ENCODE measurements at places on chromosomes 5 and 9. TPM values are rescaled to one million over a fixed set of nuclear protein-coding genes. Genes with fewer than 3 reads are reported as not detected.
A peak's percentile ranks its signal among the peaks of the same experiment; 100 is the strongest.

GRCh38 chr9:125906893-125907292, 159.7 kb downstream of the PBX3 start:
- DNase-seq: no peak

DNA sequence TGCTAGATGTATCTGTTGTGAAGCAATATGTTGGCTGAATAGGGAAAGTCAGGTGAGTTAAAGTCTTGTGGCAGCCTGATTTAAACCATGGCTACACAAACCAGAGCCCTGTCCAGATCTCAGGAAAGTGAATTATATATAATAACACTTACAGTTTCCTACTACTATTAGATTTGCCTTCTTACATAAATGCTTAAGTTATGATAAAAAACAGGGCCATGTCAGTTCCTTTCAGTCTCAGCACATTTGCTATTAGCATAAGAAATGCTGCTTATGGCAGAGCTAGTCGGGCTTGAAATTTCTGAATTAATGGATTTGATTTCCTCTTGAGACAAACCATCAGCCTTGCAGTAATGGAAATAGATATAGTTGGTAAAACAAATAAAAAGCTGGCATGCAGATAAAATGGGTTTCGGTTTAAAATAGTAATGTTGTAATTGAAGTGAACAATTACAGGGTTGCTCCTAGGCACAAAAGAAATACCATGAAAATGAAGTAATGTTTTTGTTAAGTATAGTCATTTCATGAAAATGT, 664.2 kb upstream of the ZNF608 start:
- no peak for DNase-seq

- no peak for DNase-seq
Observed at GRCh38 chr5:58133631-58134296, 326.1 kb downstream of the PLK2 start.

DNA sequence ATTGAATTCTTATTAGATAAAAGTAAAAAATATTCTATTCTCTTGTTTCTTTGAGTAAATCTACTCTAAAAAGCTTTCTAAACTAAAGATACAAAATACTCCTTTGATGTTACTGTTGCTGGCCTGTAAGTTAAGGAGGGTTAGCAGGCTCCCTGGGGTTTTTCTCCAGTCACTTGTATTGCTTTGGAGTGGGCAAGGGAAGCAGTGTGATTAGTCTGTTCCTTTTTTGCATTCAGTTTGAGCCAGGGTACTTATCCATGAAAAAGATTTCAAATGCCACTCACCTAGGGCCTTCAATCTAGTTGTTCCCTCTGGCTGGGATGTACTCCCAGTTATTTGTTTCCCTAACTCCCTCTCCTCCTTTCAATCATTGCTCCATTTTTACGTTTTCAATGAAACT, 256.2 kb upstream of the SMC2 start:
- no peak for DNase-seq

DNA sequence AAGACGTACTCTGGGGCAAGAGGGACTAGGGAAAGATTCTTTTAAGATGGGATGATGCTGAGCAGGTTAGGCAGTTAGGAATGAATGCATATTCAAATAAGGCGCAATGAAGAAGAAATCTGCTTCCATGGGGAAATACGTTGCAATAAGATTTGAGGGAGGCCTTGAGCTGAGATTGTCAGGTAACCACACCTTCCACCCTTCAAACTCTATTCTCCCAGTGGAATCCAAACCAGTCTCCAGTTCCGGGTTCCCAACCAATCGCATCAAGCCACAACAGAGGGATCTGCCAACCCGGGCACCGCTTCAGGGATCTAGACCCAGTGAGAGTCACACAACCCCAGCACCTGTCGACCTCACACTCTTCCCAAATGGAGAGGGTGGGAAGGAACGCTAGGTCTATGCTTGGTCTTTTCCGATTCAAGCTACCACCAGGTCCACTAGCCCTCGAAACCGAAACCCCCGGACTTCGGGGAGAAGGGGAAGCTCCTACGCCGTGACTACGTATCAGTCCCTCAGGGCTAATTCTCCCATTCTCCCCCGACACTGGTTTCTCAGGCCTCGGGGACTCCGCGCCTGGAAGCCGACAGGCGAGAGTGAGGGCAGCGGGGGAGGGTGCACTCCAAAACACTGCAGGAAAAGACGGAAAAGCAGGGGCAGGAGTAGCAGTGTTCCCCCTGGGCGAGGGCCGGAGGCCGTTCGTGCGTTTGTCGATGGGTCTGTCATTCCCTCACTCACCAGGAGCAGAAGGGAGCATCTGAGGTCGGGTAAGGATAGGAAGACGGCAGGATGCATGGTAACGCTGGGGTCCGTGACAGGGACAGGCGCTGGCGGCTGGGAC, 534 bp downstream of the ERP44 start:
- DNase-seq: peak; percentile 83

GRCh38 chr9:84374013-84374412, 33.5 kb upstream of the SLC28A3 start:
- DNase-seq: no peak

DNA sequence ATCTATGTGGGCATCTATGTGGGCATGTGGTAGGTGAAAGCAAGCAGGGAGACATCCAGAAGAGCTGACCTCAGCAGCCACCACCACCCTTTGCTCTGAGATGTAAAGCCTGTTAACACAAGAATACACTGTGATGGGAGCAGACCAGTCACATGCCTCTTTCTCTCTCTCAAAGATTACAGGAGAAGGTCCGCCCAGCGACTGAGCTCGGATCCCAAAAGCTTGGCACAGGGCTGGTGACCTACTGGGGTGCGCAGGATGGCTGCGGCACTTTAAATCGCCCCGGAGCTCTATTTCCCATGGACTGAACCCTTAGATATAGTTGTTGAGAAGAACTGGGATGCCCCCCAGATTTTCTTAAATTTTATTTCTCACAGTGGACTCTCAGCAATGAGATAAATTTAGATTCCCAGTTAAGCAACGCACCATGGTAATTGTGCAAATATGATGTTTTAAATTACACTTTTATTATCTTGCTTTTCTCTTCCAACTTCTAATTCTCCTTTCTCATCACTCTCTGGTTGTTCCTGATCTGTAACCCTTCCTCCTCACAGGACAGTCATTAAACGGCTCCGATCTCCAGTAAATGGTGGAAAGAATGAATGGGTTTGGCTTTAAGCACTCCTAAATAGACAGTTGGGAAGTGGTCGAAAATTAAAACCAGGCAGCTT, 37.7 kb upstream of the ICE1 start:
- no peak for DNase-seq

Gene PPP2R2B
- not detected for total RNA-seq

Gene SLC25A25
- total RNA-seq: 18.5 TPM

Gene SUSD3
- total RNA-seq: 6.0 TPM

Gene CCNO
- total RNA-seq: 0.07 TPM

Gene ADAMTS6
- 3.1 TPM for total RNA-seq

Gene RFX3
- 2.7 TPM for total RNA-seq
